ENCODE measurements at places on chromosomes 6 and 20.

GRCh38 chr6:49634092-49634835 is 2.4 kb downstream of the RHAG start:
- no peak for DNase-seq

GRCh38 chr6:33160728-33161344 is 31.4 kb downstream of the COL11A2 start:
- DNase-seq, result no peak

GRCh38 chr6:31899882-31900722 is 1.8 kb downstream of the ZBTB12 start:
- no peak for DNase-seq

GRCh38 chr6:5724911-5725310 is 281.8 kb downstream of the NRN1 start:
- DNase-seq, result no peak

DNA sequence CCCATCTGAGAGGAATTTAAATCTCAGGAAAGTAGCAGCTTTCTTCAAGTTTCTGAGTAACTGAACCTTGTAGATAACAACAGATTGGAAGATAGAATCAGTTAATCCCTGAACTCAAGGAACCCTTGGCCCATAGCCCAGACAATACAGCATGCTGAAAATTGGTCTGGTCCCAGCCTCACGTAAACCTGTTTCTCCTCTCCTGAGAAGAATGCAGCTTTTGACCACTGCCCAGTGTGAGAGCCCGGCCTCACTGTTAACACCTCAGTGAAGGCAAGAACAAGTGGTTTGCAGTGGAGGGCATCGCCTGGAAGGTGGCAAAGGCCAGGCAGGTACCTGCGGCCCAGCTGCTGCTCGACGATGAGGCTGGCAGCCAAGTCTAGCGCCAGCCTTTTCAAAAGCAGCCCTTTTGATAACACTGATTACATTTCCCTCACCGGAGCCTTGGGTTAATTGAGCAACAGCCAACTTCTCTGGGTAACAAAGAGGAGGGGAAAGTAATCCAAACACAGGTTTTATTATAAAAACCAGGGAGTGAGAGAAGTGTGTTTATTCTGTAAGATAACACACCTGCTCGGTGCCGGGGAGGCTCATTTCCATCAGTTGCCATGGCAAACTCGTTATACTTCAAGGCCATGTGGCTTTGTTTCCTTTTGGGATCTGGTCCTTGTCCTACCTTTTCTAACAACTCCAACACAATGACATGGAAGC is 54.0 kb downstream of the TRAF3IP2 start:
- DNase-seq, result peak; percentile 97

GRCh38 chr6:42961020-42961470 is 491 bp downstream of the GNMT start:
- DNase-seq, result no peak

DNA sequence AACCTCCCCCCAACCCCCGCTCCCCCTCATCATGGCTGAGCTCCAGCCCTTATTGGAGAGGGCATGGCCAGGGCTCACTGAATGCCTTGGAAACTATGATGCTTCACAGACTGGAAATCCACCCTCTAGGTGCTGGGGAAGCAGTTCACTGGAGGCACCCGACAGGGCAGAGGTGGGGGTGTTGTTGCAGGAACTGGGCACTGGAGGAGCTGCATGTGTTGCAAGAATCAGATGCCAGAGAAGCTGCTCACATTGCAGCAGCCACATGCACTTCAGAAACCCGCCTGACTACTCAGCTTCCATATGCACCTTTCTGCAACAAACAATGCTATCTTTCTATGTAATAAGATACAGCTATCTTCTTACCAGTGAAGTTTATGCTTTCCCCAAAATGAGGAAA is 7.9 kb upstream of the TBPL1 start:
- DNase-seq, result no peak

GRCh38 chr20:32577023-32577422 is 8.1 kb downstream of the NOL4L start:
- DNase-seq, result no peak

DNA sequence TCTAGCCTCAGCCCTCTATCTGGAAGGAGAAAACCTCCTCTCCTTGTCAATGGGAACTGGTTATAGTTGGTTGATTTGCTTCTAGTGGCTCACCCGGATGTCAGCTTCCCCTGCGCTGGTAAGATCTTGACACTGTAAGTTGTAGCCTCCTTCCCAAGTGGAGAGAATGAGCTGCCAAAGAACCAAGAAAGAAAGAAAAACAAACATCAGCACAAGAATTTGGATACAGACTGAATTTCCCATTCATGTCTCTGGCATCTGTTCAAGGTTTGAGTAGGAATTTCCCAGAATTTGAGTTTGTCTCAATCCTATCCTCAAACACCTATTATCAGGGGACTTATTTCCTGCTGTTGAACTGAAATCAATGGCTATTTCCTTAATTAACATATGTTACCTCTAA is 44.1 kb downstream of the ELOVL2 start:
- no peak for DNase-seq

- no peak for DNase-seq
Observed at GRCh38 chr20:13159889-13160288, 61.2 kb upstream of the ISM1 start.

GRCh38 chr6:138522611-138523010 is 23.3 kb upstream of the NHSL1 start:
- no peak for DNase-seq

DNA sequence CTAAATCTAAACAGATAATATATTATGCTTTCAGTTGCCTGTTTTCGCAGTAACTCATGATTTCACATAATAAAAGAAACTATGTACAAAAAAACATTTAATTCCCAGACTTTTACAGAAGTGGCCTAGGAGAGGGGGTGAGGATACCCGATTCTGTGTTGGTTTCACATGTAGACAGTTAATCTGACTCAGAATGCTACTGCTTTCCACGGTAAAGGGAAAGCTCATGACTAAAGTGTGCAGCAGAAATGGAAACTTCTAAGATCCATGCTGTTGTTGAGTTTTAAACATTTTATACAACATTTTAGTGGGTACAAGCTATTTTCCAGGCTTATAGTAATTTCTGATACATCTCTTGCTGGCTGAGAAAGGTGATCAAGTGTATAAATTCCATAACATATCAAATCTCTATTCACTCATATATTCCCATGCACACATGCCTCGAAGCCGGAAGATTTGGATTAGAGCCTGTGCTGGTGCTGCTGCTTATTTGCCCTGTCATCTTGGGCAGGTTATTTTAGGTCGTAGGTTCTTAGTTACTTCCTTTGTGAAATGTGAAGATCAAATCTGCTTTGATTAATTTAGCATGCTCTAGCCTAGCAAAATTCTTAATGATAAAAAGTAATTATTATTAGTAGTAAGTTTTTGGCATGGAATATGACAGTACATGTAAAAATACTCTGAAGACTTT is 896.7 kb upstream of the MAP3K7 start:
- DNase-seq, result no peak

DNA sequence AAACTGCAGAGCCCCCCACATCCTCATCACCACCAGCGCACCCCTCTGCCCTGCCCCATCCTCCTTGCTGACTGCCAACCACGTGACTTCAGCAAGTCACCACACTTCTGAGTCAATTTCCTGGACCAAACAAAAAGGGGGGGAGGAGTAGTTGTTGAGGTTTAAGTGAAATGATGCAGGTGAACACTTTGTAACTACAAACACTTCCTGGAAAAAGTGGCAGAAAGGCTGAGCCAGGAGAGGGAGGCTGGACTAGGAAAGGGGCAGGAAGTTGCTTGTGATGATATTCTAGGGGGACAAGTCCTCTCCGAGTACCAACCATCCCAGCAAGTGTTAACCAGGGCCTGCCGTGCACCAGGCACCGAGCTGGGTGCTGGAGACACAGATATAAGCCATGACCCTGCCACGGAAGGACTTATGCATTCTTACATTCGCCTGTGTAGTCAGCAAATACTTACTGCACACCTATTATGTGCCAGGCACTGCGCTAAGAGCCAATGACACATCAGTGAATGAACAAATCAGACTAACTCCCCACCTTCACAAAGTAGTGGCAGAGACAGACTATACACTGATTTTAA is 67.3 kb downstream of the PREX1 start:
- no peak for DNase-seq

DNA sequence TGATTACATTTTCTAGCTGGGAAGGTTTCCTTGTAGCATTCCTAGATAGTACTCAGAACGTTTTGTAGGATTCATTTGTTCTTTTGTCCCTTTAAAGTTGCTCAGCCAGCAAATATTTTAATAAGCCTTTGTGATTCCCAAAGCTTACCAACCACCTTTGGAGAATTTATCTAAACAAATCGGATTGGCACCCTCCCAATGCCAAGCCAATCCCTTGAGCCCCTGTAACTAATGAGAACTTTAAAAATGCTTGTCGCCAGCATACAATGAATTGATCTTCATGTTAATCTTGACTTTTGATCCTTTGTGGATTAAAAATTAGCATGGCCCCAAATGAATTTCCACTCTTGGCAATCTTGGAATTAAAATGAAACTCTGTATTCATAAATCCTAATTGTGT is 559.5 kb downstream of the UTRN start:
- DNase-seq, result no peak

DNA sequence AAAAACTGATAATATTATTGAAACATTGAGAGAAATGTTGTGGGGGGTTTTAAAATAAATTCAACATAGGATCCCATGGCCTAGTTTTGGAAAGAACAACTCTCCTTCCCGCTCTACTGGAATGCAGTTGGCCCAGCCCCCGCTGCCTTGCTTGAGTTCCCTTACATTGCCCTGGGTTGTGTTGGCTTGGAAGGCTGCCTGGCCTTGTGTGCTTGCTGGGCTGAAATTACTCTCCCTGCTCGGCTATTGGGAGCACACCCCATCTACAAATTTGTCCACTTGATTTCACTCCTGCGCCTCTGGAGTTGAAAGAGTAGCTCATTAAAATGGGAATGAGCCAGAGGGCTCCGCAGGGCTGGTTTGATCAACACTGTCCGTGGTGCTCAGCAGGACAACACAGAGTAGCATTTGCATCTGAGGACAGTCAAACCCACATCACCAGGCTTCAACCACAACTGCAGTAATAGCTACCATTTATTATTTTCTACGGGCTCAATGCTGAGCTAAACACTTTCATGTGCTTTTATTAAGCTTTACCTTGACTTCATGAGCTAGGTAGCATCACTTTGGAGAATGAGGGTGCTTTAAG is 35.2 kb downstream of the DOK5 start:
- DNase-seq, result no peak

DNA sequence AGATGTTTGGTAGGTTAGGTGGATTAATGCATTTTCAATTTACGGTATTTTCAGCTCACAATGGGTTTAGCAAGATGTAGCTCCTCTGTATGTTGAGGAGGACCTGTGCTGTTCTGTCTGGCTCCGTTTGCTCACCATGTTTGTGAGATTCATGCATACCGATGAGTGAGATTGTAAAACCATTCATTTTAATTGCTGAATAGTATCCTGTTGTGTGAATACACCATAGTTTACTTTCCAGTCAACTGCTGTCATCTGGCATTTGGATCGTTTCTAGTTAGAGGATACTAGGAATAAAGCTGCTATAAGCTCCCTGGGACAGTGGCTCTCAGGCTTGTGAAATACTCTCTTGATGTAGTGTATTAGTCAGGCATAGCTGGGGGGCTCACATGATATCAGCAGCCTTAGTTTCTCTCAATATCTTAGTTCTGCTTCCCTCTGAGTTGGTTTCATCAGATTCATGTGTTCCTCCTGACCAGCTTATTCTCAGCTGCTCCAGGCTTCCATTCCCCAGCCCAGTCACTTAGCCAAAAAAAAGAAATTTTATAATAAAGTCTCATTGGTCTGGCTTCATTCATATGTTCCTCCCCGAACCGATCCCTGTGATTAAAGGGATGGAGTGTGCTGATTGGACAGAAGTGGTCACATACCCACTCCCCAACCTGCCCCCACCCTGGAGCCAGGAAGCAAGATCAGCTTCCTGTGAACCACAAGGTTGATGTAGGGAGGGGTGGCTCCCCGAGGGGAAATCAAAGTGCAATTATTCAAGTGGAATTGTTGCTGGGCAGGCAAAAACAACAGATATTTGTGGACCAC is 10.9 kb upstream of the B4GALT5 start:
- no peak for DNase-seq

DNA sequence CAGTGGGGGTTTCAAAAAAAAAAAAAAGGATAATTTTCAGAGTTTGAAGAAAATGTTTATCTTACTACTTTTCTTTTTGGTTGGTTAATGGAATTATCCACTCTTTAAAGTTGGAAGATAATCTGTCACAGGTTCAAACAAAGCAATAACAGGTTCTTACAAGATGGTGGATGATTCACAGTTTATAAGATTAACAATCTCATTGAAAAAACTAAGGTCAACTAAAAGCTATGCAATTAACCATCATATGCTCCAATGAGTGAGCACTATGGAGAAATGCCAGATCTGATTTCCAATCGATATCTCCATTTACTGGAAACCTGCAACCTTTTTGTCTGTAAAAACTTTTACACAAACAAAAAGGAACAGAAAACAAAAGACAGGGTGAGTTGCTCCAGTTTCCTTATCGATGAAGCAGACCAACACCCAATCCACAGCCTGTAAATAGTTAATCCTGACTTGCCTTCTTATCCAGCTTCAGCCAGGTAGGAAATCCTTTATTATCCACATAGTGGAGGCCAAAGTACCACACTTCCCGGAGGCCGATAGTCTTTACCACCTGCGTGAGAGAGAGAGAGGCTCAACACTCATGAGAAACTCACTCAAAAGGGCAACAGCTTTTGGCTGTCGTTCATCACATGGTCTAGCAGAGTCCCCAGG is 32.4 kb downstream of the EZR start:
- DNase-seq, result no peak

- DNase-seq, result no peak
Observed at GRCh38 chr20:15610787-15611186, 962.5 kb downstream of the KIF16B start.

- no peak for DNase-seq
Observed at GRCh38 chr6:101770116-101770515, 376.6 kb downstream of the GRIK2 start.

DNA sequence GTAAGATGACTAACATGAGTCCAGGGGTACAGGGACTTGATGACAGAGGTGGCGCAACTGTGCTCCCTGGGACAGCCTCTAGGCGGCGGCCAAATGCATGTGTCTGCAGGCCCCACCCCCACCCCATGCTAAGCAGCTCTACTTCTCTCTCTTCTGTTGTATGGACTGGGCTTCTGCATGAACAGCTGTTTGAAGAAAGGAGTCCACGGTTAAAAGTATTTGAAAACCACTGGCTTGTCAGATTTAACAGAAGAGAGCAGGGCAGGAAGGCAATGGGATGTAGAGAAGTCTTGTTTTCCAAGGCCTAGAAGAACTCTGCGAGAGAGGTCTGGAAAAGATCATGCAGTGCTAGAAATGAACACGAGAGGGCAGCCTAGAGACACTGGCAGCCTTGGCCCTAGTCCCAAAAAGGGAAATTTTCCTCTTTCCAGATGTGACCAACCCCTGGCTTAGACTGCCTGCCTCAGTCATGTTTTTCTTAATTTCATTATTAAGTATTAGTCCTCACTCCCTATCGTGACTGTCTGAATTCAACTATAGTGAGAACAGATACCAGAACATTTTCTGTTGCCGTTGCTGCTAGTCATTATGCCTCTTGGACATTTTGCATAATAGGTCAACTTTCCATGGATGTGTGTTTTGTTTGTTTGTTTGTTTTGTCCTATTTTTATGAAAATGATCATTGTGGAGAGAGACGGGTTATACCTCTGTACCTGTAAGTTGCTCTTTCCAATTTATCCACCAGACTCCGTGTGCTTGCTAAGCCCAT is 265.0 kb downstream of the ADGRG6 start:
- no peak for DNase-seq

GRCh38 chr6:41947581-41948220 is 6.1 kb upstream of the CCND3 start:
- no peak for DNase-seq

GRCh38 chr20:6868861-6869260 is 101.4 kb downstream of the BMP2 start:
- DNase-seq, result no peak

- no peak for DNase-seq
Observed at GRCh38 chr6:99016355-99016754, 68.6 kb upstream of the FBXL4 start.

Data from NCI-H187 (cell line).